ENCODE measurements at places on chromosomes 1 and 21.
A peak's percentile ranks its signal among the peaks of the same experiment; 100 is the strongest.

DNA sequence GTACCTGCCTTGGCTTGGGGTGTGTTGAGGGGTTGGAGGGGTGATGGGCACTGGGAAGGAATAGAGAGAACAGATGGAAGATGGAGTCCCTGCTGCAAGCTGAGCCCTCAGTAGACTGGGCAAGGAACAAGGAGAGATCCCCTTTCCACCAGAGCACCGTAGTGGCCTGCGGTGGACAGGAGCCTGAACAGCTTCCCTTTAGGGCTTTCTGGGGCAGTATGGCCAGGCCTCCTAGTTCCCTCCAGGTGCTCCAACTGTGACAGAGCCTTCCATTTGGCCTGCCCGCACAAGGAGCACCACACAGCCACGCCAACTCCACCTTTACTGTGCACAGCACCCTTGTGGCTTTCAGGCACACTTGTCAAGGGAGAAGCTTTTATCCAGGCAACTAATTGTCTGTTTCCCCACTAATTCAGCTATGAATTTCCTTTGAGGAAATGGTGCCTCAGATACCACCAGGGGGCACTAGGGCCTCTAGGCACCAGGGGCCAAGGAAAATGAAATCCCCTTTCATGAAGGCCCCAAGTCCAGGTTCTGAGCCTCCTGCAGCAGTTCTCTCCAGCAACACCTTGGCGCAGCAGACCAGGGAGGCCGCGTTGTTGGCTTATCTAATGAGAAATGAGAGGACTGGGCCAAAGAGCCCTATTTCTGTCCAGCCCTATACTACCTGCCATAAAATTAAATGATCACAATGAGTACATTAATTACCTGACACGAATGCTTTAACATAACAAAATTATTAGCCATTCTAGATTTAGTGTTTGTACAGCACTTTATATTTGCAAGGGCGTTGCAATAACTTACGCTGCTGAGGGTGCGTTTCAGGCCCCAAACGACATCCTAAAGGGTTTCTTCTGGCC, 23.1 kb upstream of the ERI3 start:
- peak; percentile 82 for DNase-seq

DNA sequence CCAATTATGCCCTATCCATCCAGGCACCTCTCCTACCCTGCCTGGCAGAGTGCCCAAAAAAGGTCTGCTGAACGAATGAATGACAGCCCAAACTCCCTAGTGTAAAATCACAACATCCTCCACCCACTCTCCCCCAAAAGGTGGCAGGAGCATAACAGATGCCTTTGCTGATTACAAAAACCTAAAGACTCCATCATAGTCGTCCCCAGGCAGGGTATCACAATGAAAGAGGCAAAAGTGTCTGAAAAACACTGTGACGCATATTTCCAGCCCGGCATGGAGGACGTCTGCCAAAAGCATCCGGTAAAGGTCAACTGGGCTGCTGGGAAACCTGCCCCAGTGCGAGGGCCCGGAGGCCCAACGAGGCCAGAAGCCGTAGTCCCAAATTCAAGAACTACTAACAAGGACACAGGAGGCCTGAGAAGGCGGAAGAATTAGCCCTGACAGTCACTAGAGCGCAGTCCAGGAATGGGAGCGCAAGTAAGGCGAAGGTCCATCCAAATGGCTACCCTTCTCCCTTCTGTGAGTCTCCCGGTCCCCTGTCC, 576 bp downstream of the SMIM12 start:
- DNase-seq, result no peak

DNA sequence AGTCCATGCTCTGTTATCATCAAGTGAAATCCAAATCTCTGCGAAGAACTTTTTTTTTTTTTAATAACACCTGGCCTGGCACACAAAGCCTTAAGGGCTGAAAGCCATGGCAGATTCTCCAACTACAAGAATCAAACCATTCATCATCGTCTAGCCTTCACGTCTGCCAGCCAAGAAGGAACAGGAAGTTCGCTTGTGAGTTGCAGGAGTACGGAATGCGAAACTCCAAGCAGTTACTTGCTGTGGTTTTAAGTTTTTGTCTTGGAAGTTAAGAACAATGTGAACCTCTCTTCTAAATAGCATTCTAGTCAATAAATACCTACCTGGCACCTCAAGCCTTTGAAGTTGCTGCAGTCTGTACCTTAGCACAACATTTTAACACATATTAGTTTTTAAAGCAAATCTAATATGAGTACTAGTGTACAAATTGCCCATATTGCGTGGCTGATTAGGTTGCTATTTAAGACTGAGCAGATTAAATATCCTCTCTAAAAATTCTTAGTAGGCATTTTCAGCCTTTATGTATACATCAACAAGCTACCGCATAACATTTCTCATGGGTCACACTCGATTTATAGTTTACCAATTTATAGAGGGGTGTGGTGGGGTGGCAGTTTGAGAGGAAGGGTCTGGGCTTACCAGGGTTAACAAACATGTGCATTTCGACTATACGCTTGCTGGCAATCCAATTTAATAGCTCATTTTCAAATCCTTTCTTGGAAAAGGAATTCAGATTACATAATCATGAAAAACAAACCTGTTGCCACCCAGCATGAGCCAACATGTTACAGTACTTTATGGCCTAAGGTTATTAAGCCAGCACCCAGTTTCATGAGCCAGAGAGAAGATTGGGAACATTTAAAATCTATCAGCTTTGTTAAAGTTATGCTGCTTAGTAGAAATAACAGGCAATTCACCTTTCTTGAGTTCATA, 22.2 kb upstream of the PTPN14 start:
- DNase-seq, result no peak

GRCh38 chr21:33375101-33375644, 28.0 kb upstream of the IFNGR2 start:
- DNase-seq, result no peak

DNA sequence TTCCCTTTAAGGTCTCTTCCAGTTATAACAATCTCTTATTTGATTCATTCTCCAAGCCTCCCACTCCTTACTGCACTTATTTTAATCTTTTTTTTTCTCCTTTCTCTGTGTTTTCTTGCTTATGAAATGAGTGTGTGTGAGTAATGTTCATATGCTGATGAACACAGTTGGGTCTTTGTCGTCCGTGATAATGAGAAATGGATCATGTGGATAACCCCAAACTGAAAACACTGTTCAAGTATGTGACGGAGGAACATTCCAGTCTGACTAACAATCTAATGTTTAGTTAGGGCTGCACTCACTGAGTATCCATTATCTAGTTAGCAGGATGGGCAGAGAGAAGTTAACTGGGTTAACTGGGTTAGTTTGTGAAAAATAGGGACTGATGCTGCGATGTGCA, 253.1 kb upstream of the DUSP10 start:
- DNase-seq, result no peak

All from mesendoderm (in vitro differentiated cells).